Activated CD8-positive, alpha-beta memory T cell treated with anti-CD3 and anti-CD28 coated beads, Interleukin-2, amount 10 ng/mL, durations not matched to agents 7 days and 5 days (primary cell): ENCODE measurements at places on chromosomes 1 and 21. TPM values are rescaled to one million over a fixed set of nuclear protein-coding genes. Genes with fewer than 3 reads are reported as not detected.
A peak's percentile ranks its signal among the peaks of the same experiment; 100 is the strongest.

Gene MROH7
- not detected for total RNA-seq

Gene OR6N1
- total RNA-seq, result not detected

Gene NKAIN1
- 0.79 TPM for total RNA-seq

GRCh38 chr1:230370109-230370508 lies 56.0 kb downstream of the PGBD5 start:
- no peak for DNase-seq

DNA sequence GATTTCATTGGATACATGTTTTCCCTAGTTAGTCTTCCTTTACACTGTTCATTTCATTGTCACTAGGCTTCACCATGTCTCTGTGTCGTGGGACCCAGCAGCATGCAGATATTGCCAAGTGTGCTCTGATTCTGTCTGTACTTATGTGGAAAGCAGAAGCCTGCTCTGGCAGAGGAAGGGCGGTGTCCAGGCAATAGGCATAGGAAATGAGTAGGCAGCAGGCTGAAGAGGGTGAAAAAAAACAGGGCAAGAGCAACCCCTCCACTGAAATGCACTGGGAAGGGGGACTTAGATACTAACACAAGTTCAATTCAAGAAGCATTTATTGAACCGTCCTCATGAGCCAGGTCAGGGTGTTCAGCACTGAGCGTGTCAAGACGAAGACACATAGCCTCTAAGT lies 85.2 kb upstream of the VAV3 start:
- DNase-seq, result no peak

DNA sequence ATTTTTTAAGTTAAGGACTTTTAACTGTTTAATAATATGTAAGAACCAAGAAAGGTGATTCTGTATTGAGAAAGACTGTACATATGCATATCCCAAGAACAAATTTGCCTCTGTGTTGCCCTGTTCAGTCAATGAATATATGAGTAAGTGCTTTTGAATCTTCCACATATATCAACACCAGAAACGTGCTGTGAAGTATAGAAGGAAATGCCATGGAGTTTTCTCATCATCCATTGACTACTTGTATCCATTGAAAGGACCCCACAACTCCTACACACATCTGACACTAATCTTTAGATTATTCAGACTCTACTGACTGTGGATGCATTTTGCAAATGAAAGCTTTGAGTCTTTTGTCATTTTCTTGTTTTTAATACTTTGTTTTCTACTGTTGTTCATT lies 366.9 kb downstream of the S1PR1 start:
- no peak for DNase-seq

DNA sequence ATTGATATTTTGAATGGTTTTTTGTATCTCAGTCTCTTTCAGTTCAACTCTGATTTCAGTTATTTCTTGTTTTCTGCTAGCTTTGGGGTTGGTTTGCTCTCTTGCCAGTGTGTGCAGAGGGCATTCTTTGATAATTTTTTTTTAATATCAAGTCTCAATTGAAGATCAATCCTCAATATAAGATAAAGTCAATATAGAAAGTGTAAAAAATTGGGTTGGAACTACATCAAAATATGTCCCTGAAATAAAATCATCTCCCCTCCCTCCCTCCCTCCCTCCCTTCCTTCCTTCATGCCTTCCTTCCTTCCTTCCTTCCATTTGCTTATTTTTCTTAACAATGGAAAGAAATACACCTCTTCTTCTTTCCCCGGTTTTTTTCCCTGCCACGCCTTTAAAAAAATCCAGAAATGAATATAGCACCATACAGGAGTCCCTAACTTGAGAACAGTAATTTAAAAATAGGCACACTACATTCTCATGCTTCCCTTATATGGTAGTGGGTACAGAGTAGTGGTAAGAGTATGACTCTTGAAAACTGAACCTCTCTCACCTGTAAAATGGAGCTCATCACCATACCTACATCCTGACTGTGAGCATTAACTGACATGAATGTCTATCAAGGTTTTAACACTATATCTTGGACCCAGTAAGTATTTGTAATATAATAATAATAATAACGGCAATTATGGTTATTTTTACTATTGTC lies 221.9 kb downstream of the GIPC2 start:
- DNase-seq, result no peak

Gene MFSD2A
- total RNA-seq, result 7.0 TPM

Gene CA6
- 4.8 TPM for total RNA-seq

DNA sequence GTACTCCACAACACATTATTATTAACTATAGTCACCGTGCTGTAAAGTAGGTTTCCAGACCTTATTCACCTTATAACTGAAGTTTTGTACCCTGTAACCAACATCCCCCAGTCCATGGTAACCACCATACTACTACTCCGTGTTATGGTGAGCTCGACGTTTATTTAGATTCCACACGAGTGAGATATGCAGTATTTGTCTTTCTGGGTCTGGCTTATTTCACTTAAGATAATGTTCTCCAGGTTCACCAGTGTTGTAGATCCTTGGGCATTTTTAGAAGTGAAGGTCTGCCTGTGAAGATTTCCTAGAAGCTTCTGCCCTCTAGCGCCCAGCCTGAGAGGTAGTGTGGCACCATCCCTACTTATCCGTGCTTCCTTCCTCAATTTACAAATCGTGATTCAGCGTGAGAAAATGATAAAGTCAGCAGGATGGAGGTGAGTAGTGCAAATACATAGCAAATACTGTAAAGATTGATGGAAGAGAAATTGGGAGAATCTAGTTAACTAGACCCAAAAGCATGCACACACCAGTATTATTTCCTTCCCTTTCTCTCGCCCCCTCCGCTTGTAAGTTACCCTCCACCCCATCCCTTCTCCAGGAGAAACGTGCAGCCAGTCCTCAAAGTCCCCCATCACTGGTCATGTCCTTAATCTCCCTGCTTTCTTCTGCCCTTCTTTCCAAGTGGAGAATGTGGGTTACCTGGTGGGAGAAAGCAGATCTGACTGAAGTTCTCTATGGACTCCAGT lies 36.0 kb upstream of the DISC1 start:
- peak; percentile 55 for DNase-seq

GRCh38 chr1:228987286-228987685 lies 252.0 kb downstream of the RHOU start:
- no peak for DNase-seq

- peak; percentile 92 for DNase-seq
These were observed 89.3 kb upstream of the EDEM3 start for GRCh38 chr1:184843732-184844495.

GRCh38 chr1:52119301-52120079 lies 22.4 kb upstream of the ZFYVE9 start:
- DNase-seq, result no peak

DNA sequence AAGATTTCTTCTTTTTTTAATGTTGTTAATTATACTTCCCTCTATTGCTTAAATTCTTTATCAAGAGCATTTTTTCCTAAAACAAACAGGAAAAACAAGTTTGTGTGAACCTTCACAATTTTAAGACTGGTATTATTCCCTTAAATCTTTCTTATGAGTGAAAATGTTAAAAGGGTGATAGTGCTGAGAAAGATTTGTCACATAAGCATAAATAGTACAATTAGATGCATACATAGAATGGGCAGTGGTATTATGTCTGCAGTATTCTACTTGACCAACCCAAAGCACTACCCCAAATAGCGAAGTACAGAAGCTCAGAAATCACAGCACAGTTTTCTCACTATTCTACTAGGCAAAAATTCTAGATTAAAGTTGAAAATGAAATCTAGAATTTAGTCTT lies 18.0 kb downstream of the GOLPH3L start:
- DNase-seq, result no peak

DNA sequence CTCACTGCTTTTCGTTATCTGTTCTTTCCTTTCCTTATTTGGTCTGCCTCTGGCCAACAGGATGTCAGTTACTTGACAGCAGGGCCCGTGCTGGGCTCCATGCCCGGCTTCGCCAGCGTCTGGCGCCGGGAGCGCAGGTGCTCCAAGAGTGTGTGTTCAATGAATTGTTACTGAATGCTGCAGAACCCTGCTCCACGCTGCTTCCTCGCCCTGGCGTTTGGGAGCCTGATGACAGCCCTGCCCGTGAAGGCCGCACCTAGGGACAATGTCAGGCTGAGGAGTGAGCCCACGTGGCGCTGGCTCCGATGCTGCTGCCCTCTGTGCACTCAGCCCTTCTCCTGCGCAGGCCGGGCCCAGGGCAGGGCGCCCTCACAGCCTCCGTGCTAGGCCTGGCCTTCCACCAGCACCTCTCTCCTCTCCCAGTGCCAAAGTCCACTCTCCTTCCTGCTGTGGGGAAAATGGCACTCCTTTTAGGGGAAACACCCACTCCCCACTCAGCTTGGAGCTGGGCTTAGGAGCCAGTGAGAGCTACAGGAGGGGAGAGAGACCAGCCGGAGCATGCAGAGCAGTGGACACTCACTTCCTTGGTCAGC lies 51.4 kb downstream of the ACBD3 start:
- no peak for DNase-seq

Gene A3GALT2
- total RNA-seq, result not detected

Gene HNRNPCL2
- total RNA-seq, result not detected

- no peak for DNase-seq
These were observed 21.8 kb upstream of the IKBKE start for GRCh38 chr1:206448471-206448870.

Gene FCRL2
- total RNA-seq, result not detected

DNA sequence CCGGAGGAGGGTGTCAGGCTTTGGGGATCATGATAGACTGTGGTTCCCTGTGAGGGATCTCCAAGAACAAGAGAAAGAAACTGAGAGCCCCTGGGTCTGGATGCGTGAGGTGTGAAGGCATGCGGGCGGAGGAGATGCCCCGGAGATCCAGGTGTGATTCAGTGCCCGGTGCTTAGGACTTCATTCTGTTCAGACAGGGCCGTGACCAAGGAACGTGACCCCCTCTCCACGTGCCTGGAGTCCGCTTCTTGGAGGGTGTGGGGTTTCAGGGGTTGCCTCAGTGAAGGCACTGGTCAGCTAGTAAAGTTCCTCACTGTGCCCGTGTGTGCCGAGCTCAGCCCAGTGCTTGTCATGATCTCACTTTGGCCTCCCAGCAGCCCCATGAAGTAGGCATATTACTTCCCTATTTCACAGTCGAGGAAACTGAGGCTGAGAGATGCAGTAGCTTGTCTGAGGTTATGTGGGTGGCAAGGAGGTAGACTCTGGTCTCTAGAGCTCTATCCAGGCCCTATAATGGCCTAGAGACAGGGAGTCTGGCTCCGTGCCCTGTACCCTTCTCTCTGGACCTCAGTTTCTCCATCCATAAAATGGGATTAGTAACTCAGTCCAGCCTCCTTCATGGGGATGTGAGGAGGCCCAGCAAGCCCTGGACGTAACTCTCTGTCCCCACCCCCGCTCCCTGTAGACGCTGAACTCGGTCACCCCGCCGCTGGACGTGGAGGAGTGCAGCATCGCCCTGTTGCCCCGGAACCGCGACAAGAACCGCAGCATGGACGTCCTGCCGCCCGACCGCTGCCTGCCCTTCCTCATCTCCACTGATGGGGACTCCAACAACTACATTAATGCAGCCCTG lies 81.0 kb downstream of the PTPRU start:
- no peak for DNase-seq

Gene KIFAP3
- 25.1 TPM for total RNA-seq

GRCh38 chr1:28358716-28359115 lies 10.8 kb upstream of the PHACTR4 start:
- no peak for DNase-seq

GRCh38 chr1:201883266-201883665 lies 5.4 kb upstream of the SHISA4 start:
- DNase-seq, result no peak

DNA sequence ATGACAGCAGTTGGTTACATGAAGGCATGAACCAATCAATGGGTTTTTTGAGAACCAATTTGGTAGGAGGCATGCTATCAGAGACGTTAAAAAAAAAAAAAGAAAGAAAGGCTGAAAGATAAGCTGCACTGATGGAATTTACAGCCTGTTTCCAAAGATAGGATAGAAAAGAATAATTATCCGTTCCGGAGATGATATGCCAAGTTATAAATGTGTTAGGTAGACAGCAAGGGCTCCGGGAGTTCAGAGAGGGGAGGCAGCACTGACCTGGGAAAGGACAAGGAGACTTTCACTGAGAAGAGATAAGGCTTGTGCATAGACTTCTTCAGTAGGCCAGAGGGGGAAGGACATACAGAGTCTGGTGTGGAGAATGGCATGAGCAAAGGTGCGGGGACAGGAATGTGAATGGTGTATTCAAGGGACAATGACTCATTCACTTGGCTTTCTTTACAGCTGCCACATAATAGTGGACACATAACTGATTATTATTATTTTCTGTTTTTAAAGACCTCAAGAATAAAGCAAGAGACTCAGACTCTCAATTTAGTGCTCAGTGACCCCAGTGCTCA lies 24.8 kb upstream of the ACBD6 start:
- no peak for DNase-seq

Gene CDCA8
- 97.3 TPM for total RNA-seq

Gene B3GALT2
- total RNA-seq, result 0.99 TPM

- no peak for DNase-seq
These were observed 19.2 kb upstream of the DEPDC1 start for GRCh38 chr1:68516066-68516465.

Gene KIF26B
- total RNA-seq, result 0.28 TPM

GRCh38 chr1:197144570-197145325 lies 1.7 kb downstream of the ASPM start:
- no peak for DNase-seq

Gene PTGER3
- 0.80 TPM for total RNA-seq

DNA sequence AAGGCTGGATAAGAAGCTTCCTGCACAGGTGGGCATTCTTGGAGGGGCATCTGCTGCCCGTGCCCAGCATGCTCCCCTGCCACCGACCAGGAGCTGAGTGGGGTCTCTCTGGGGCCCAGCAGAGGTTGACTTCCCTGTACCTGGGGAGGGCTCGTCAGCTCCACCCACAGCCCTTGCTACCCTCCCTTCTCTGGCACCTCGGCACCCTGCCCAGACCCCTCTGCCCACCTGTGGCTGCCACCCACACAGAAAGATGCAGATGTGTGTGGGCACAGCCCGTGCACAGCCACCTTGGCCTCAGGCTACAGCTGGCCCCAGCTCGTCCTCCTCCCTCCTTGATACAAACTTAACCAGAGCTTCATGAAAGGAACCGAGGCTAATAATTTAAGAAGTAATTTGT lies 241.2 kb upstream of the VAMP3 start:
- no peak for DNase-seq

Gene PDZK1IP1
- not detected for total RNA-seq

GRCh38 chr1:228416217-228416933 lies at the start of gene TRIM17:
TRIM17 (minus strand) TSS chr1:228416861; CDS start chr1:228415072, 1,789 bp downstream.
- DNase-seq, result peak; percentile 77

DNA sequence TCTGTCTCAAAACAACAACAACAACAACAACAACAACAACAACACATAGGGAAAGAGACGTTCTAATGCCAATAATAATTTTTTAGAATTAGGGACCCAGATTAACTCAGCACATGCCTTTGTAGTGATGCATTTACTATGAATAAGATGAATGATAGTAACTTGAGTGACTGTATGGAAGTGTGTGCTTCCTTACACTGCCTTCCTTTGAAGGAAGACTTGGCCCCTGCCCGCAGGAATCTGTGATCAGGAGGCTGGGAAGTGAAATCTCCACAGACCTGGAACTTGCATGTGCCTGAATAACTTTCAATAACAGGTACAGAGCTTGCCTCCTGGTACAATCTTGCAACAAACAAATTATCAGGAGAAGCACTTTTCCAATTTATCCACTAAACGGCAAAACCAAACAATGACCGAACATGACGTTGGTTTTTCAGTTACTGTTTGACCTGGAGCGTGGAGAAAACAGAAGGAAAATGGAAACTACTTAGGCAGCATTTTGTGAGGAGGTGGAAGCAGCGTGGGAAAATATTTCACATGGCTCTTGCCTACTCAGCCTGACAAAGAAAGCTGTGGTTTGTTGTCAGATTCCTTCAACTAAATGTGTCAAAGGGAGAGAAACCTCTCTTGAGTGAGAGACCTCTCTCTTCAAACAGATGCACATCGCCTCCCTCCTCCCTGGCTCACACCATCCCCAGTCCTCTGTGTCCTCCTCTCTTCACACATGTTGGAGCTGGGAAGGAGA lies 10.1 kb upstream of the ABCA4 start:
- no peak for DNase-seq

Gene TRIM67
- not detected for total RNA-seq
